ENCODE measurements at places on chromosomes 2 and 18. TPM values are rescaled to one million over a fixed set of nuclear protein-coding genes. Genes with fewer than 3 reads are reported as not detected.

DNA sequence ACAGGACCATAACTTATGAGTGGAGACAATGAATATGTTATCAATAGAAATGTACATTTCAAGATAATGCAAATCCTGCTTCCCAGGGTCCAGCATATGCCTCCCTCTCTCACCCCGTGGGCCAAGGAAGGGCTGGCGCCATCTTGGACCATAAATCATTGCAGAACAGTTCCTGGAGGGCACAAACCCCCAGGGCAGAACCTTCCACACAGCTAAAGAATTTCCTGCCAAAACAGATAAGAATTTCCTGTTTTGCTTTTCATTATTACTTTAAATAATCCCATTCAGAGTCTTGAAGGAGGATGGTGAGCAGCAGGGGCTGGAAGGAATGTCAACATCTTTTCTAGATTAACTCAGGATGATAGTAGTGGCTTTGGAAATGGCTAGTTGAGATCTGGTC lies 53.7 kb downstream of the EHD3 start:
- no peak for DNase-seq
- no peaks in the 10 kb centered on the region for H3K4me1 ChIP-seq
- H3K27ac ChIP-seq, result no peak overlapping the region
- no peaks in the 10 kb centered on the region for H3K36me3 ChIP-seq
- H3K4me3 ChIP-seq, result no peak overlapping the region

- no peak overlapping the region for H3K4me3 ChIP-seq
- no peaks in the 10 kb centered on the region for H3K36me3 ChIP-seq
- H3K27ac ChIP-seq, result peak overlapping the region; percentile 63
- no peaks in the 10 kb centered on the region for H3K27me3 ChIP-seq
These were observed 35.3 kb downstream of the SPRED2 start for GRCh38 chr2:65397122-65397521.

- DNase-seq, result no peak
- H3K4me3 ChIP-seq, result peak overlapping the region; percentile 86
- H3K4me1 ChIP-seq, result peaks cover 13% of the 10 kb centered on the region
- H3K36me3 ChIP-seq, result peaks cover 16% of the 10 kb centered on the region
These were observed 553 bp downstream of the TIGD1 start for GRCh38 chr2:232549655-232550353.

DNA sequence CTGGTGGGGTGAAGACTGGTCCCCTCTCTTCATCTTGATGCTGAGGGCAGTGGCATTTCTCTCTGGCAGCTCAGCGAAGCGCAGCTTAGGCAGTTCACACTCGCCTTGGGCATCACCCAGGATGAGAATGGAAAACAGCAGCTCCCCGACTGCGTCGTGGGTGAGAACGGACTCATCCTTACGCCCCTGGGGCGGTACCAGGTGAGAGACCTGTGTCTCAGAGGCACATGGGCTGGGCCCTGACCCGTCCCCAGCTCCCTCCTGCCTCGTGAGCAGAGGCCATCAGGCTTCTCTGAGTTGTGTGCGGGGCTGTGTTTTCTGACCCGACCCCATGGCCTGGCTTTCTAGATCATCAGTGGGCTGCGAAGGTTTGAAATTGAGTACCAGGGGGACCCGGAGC lies 8.2 kb upstream of the CCDC74A start:
- no peak overlapping the region for H3K4me3 ChIP-seq
- DNase-seq, result no peak
- no peaks in the 10 kb centered on the region for H3K4me1 ChIP-seq
- peaks cover 8% of the 10 kb centered on the region for H3K36me3 ChIP-seq

DNA sequence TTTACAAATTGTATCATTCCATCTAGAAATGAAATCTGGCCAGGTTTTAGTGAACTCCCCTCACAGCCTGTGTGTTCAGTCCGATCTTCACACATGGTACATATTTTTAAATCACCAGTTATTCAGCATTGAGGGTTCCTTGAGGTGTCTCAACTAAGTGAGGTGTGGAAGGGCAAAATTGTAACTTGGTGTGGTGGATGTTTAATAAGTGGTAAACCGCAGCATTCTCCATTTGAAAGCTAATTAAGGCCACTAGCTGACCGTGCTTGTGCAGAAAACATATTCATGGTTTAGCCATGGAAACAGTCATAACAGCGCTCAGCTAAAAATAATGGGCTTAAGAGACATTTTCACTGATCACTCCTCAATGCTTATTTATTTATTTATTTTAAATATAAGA lies 786.2 kb upstream of the FANCL start:
- H3K27ac ChIP-seq, result no peak overlapping the region
- no peaks in the 10 kb centered on the region for H3K36me3 ChIP-seq
- H3K27me3 ChIP-seq, result no peaks in the 10 kb centered on the region
- no peak overlapping the region for H3K4me3 ChIP-seq
- H3K4me1 ChIP-seq, result no peaks in the 10 kb centered on the region

DNA sequence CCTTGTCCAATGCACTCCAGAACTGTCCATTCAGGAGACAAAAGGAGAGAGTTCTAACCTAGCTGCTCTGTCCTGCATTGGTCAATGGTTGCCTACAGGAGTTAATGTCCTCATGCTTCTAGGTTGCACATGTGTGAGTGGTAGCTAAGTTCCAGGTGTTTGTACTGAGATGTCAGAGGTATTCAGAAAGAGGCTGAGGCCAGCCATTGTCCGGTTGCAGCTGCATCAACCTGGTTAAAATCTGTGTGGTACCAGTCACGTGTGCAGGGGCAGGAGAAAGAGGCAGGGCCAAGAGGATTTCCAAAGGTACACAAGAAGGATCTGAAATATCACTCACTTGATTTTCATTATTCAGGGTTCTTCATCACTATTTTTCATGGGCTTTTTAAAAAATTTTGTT lies 70.8 kb downstream of the DTNA start:
- H3K27ac ChIP-seq, result no peak overlapping the region
- no peak overlapping the region for H3K4me3 ChIP-seq
- peaks cover 23% of the 10 kb centered on the region for H3K4me1 ChIP-seq

DNA sequence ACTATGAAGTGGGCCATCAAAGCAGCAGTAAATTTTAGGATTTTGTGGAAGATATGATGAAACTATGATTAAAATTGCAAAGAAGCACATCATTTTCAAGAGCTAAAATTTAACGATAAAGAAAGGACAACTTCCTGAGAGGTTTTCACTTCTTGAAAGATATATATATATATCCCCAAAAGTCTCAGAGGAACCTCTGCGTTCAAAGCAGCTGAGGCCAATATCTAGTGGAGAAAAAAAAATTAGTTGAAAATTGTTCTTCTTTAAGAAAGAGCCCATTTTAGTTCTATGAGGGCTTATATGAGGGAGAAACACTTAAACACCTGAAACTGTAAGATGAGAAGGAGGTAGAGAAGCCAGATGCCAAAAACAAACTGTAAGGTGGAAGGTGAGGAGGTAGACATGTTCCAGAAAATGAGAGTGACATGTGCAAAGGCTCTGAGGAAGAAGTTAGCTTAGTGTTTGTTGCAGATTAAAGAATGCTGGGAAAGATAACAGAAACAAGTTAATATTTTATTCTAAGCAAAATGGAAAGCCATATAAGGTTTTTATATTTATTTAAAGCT lies 72.9 kb upstream of the VRK2 start:
- DNase-seq, result no peak
- H3K27me3 ChIP-seq, result peaks cover 4% of the 10 kb centered on the region
- no peaks in the 10 kb centered on the region for H3K36me3 ChIP-seq
- no peaks in the 10 kb centered on the region for H3K4me1 ChIP-seq

- H3K4me3 ChIP-seq, result no peak overlapping the region
- H3K36me3 ChIP-seq, result no peaks in the 10 kb centered on the region
- peak overlapping the region; percentile 86 for H3K27ac ChIP-seq
These were observed 26.8 kb upstream of the MYO1B start for GRCh38 chr2:191218292-191218898.

GRCh38 chr2:232966122-232966521 lies 46.9 kb downstream of the NGEF start:
- no peak overlapping the region for H3K27ac ChIP-seq
- peaks cover 6% of the 10 kb centered on the region for H3K27me3 ChIP-seq
- DNase-seq, result no peak
- H3K4me3 ChIP-seq, result no peak overlapping the region
- no peaks in the 10 kb centered on the region for H3K36me3 ChIP-seq

DNA sequence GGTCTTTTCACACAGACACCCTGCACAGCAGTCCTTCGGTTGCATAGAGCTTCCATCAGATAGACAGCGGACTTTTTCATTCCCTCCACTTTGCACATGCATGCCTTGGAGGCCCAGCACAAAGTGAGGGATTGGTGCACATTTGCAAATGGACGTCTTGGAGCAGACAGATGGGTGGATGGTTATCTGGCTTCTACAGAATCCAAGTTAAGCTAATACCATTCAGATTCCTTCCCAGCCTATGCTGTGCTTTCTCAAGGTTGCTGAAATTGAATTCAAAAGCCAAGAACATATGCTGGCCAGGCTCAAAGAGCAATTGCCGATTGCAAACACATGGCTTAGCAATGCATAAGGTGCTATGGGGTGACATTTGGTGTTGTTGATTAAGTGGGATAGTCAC lies 186.4 kb downstream of the VAPA start:
- no peak overlapping the region for H3K4me3 ChIP-seq
- H3K27me3 ChIP-seq, result peaks cover 5% of the 10 kb centered on the region
- H3K27ac ChIP-seq, result no peak overlapping the region
- peaks cover 9% of the 10 kb centered on the region for H3K4me1 ChIP-seq
- DNase-seq, result no peak

- no peaks in the 10 kb centered on the region for H3K36me3 ChIP-seq
- DNase-seq, result no peak
- no peak overlapping the region for H3K4me3 ChIP-seq
- no peak overlapping the region for H3K27ac ChIP-seq
These were observed 4.3 kb upstream of the NAGK start for GRCh38 chr2:71064110-71064611.

DNA sequence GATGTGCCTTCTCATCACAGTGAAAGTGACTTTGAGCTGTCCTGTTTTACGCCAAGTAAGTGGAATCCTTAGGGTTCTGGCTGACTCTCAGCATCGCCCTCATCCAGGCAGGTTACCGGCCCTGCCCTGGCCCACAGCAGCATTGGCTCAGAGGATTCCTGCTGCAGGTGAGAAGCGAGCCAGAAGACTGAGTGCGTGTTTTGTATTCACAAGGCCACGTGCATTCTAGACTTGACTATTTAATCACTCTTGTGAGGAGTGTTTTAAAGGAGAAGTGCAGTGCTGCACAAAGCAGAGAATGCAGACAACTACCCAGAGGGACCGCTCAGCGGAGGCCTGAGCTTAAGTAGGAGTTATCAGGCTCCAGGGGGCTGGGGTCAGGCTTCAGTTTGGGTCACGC lies 48.3 kb downstream of the LAMA3 start:
- H3K4me3 ChIP-seq, result no peak overlapping the region
- no peaks in the 10 kb centered on the region for H3K27me3 ChIP-seq
- H3K36me3 ChIP-seq, result no peaks in the 10 kb centered on the region
- peaks cover 14% of the 10 kb centered on the region for H3K4me1 ChIP-seq

DNA sequence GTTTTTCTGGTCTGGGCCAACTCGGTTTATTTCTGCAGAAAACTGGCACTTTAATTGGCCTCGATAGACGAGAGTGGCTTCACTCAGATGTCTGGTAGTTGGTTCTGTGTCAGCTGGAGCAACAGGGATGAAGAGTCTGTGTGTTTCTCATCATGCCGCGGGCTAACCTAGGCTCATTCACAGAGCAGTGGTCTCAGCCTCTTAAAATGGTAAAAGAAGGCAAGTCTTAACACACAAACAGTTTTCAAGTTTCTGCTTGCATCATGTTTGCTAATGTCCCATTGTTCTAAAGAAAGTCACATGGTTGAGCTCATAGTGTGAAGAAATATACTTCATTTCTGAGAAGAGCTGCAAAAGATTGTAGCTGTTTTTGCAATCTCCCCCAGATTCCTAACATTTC lies 37.5 kb upstream of the ANXA4 start:
- no peaks in the 10 kb centered on the region for H3K27me3 ChIP-seq
- H3K4me1 ChIP-seq, result no peaks in the 10 kb centered on the region
- no peak for DNase-seq
- H3K4me3 ChIP-seq, result no peak overlapping the region
- no peaks in the 10 kb centered on the region for H3K36me3 ChIP-seq

DNA sequence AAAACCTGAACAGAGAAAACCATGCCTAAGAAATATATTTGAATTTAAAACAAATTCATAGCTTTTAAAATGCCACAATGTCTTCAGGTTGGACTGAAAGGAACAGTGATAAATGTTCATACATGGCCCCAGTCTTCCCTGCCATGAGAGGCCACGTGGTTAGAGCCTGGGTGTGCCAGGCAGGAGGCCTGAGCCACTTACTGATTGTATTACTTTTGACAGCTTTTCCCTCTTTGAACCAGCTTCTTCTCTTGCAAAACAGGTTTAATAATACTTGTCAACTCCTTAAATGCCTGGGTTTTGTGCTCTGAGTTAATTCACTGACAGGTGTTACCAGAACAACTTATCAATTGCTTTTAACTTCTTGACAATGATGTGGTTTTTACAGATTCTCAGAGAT lies 27.0 kb downstream of the RBKS start:
- no peaks in the 10 kb centered on the region for H3K27me3 ChIP-seq
- H3K27ac ChIP-seq, result no peak overlapping the region
- no peak for DNase-seq
- no peaks in the 10 kb centered on the region for H3K36me3 ChIP-seq

- H3K36me3 ChIP-seq, result no peaks in the 10 kb centered on the region
- peaks cover 3% of the 10 kb centered on the region for H3K27me3 ChIP-seq
- DNase-seq, result no peak
- no peak overlapping the region for H3K27ac ChIP-seq
These were observed 36.4 kb upstream of the PHLPP1 start for GRCh38 chr18:62678847-62679485.

GRCh38 chr2:148742373-148742772 lies 97.8 kb downstream of the EPC2 start:
- H3K27ac ChIP-seq, result no peak overlapping the region
- H3K4me3 ChIP-seq, result no peak overlapping the region
- no peaks in the 10 kb centered on the region for H3K4me1 ChIP-seq
- no peaks in the 10 kb centered on the region for H3K36me3 ChIP-seq

DNA sequence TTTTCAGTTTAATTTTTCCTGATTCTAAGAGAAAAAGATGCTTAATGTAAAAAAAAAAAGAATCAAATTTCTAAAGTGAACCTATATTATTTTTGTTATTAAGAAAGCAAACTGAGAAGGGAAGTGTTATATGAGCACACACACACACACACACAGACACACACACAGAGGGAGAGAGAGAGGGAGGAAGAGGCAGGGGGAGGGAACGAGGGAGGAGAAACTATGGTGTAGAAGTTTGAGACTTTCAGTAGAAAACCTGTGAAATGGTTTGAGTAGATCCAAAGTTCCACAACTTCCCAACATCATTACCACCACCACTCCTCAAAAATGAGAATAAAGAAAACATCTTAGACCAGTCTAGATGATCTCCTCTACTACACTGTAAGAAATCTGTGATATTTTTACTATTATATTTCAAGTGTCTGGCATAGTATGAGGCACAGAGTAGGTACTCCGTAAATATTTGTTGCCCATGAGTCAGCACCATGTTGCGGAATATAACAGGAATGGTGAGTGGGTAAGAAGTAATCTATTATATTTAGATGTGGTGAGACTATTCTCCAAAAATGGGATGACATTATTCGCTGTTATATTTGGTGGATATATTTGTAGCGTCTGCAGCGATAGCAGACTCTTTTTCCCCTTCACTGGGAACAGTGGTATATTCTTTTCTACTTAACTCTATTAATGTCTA lies 149.4 kb upstream of the DNMT3A start:
- H3K27ac ChIP-seq, result no peak overlapping the region
- no peaks in the 10 kb centered on the region for H3K36me3 ChIP-seq
- no peak for DNase-seq
- H3K4me3 ChIP-seq, result no peak overlapping the region

- DNase-seq, result no peak
- H3K36me3 ChIP-seq, result no peaks in the 10 kb centered on the region
- no peak overlapping the region for H3K4me3 ChIP-seq
- peaks cover 13% of the 10 kb centered on the region for H3K4me1 ChIP-seq
- H3K27ac ChIP-seq, result no peak overlapping the region
- H3K27me3 ChIP-seq, result no peaks in the 10 kb centered on the region
These were observed 39.0 kb downstream of the B4GALT6 start for GRCh38 chr18:31645411-31645810.

GPR39 gene
- 3.6 TPM for total RNA-seq

PUM2 gene
- total RNA-seq, result 45.2 TPM

TEKT4 gene
- total RNA-seq, result not detected

PLCD4 gene
- 2.5 TPM for total RNA-seq

EMILIN1 gene
- total RNA-seq, result 138 TPM

Data from osteoblast (primary cell).